A549 treated with AZD2906 at 1 μM for 4 hours (cell line): ENCODE measurements at places on chromosomes 3 and 15. TPM values are rescaled to one million over a fixed set of nuclear protein-coding genes. Genes with fewer than 3 reads are reported as not detected.

The CCR3 gene
- not detected in 5 replicates for total RNA-seq

The MYRIP gene
- 0.05 TPM in 1 of 5 replicates, not detected in the others for total RNA-seq

The MYZAP gene
- 1.3 to 1.5 TPM (median 1.4 TPM) in 5 replicates for total RNA-seq

The KNG1 gene
- total RNA-seq: 0.03 TPM in 3 of 5 replicates, not detected in the others

The CIP2A gene
- total RNA-seq: 14.2 to 18.8 TPM (median 17.7 TPM) in 5 replicates

The ADAMTSL3 gene
- total RNA-seq: 0.27 to 0.41 TPM (median 0.37 TPM) in 5 replicates

The ZNF860 gene
- 1.2 to 2.0 TPM (median 1.4 TPM) in 5 replicates for total RNA-seq

The CRABP1 gene
- total RNA-seq: 0.98 to 2.4 TPM (median 1.8 TPM) in 5 replicates

The CCDC54 gene
- not detected in 5 replicates for total RNA-seq

The SLC12A8 gene
- 1.3 to 2.3 TPM (median 1.6 TPM) in 5 replicates for total RNA-seq
